Bronchial epithelial cell (primary cell): ENCODE measurements at places on chromosomes 12 and 14. TPM values are rescaled to one million over a fixed set of nuclear protein-coding genes. Genes with fewer than 3 reads are reported as not detected.

DNA sequence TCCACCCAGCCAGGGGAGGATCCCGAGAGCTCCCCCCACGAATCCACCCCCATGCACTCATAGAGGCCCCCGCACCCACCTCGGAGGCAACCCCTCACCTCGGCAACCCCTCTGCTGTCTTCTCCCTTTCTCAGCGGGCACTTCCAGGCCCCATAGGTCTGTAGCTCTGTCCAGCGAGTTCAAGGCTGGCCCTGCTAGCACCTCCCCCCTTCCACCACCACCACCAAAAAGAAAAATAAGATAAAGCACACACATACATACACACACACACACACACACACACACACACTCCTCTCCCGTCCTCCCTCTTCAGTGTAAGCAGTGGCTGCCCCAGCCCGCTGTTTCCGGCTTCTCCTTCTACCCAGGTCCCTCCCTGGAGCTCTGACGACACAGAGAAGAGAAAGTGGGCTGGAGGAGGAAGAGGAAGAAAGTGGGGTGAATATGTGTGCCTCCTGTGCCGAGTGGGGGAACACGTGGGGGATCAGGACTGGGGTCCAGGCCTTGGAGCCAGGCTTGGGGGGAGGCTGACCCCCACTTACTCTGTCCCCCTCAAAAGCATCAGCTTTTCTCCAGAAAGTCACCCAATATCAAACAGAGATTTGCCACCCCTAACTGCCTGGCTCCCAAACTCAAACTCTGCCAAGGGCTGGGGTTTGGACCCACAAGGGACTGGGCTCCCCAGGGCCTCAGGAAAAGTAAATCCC is at the start of gene STAT6:
Gene STAT6 (minus strand): TSS at position 332 of the 704 bp plus-strand sequence. CDS start 3,084 bp downstream, outside the sequence.
- DNase-seq, result peak; percentile 76

- no peak for DNase-seq
Observed at GRCh38 chr14:104082807-104083206, 2.7 kb upstream of the ASPG start.

Gene MYF5
- not detected in 2 replicates for total RNA-seq

GRCh38 chr12:111693818-111694217 is 8.0 kb downstream of the ACAD10 start:
- DNase-seq, result no peak

DNA sequence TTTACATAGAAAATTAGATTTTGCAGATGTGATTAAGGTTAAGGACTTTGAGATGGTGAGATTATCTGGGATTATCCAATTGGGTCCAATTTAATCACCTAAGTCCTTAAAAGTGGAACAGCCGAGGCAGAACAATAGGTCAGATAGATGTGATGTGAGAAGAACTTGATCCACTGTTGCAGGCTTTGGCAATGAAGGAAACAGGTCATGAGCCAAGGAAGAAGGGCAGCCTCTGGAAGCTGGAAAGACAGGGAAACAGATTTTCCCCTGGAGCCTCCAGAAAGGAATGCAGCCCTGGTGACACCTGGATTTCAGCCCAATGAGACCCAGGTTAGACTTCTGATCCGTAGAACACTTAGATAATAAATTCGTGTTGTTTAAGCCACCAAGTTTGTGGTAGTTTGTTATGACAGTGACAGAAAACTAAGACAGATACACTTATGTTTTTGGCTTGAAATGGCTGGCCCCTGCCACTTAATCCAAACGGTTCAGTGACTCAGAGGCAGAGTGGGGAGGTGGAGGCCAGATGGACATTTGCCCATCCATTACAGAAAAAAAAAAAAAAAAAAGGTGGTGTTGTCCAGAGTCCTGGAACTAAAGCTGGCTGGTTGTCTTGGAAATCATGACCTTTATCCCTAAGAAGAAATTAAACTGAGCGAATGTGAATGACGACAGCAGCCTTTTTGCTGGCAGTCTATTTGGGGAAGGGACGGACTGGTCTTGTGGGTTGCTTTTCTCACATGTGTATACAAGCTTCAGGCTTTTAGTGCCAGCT is 181.9 kb upstream of the NRXN3 start:
- DNase-seq, result no peak

GRCh38 chr12:3464561-3464960 is 26.4 kb upstream of the PRMT8 start:
- DNase-seq, result no peak
